ENCODE measurements at places on chromosomes 12 and 14.

DNA sequence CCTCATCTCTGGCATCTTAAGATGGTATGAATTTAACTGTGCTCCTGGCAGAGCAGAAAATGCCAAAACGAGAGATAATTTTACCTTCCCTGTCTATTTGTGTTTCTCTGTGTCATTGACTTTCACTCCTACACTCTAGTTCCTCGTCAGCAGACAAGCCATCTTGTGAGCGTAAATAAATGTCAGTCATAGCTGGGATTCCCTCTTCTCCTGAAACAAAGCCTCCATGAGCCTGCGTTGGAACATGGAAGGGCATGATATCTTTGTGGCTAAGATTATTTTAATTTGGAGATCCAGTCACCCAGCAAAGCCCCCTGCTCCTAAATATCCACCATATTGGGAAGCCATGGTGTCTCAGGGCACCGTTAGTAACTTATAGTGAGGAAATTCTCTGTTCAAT, 37.8 kb upstream of the TUNAR start:
- no peak for DNase-seq

DNA sequence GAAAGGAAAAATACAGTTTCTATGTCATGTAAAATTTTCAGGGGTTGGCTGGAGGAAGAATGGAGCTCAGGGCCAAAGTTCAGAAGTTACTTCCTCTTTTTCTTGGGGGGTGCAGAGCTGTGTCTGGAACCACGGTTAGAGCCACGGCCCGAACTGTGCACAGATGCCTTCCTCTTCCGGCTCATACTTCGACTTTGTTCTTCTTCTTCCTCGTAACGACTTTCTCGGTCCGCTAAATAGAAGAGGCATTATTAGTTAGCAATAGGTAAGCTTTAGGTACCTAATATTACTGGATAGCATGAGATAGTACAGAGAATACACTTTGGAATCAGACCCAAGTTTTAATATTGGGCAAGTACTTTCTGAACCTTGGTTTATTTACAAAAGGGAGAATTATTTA, 31.2 kb downstream of the SUPT16H start:
- peak; percentile 34 for DNase-seq

DNA sequence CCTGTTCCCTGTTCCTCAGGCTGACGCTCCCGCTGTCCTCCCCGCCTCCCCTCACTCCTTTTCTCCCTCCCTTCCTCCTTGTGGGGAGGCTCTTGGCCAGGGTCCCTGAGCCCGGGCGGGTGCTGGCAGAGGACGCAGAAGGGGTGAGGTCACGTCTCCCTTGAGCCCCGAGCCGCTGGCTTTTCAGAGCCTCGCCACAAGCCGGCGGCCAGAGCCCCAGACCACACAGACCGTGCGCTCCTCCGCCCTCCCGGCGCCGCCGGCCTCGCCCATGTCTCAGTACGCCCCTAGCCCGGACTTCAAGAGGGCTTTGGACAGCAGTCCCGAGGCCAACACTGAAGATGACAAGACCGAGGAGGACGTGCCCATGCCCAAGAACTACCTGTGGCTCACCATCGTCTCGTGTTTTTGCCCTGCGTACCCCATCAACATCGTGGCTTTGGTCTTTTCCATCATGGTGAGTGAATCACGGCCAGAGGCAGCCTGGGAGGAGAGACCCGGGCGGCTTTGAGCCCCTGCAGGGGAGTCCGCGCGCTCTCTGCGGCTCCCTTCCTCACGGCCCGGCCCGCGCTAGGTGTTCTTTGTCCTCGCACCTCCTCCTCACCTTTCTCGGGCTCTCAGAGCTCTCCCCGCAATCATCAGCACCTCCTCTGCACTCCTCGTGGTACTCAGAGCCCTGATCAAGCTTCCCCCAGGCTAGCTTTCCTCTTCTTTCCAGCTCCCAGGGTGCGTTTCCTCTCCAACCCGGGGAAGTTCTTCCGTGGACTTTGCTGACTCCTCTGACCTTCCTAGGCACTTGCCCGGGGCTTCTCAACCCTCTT, at the start of gene TMEM233:
TSS of gene TMEM233 (plus strand) at position 197 of the 821 bp plus-strand sequence. CDS start at position 272, 75 bp downstream.
- DNase-seq = no peak

- no peak for DNase-seq
These were observed 203.7 kb upstream of the NUDT4 start for GRCh38 chr12:93174048-93174447.

GRCh38 chr14:104722938-104723650, 935 bp upstream of the ADSS1 start:
- DNase-seq = no peak

DNA sequence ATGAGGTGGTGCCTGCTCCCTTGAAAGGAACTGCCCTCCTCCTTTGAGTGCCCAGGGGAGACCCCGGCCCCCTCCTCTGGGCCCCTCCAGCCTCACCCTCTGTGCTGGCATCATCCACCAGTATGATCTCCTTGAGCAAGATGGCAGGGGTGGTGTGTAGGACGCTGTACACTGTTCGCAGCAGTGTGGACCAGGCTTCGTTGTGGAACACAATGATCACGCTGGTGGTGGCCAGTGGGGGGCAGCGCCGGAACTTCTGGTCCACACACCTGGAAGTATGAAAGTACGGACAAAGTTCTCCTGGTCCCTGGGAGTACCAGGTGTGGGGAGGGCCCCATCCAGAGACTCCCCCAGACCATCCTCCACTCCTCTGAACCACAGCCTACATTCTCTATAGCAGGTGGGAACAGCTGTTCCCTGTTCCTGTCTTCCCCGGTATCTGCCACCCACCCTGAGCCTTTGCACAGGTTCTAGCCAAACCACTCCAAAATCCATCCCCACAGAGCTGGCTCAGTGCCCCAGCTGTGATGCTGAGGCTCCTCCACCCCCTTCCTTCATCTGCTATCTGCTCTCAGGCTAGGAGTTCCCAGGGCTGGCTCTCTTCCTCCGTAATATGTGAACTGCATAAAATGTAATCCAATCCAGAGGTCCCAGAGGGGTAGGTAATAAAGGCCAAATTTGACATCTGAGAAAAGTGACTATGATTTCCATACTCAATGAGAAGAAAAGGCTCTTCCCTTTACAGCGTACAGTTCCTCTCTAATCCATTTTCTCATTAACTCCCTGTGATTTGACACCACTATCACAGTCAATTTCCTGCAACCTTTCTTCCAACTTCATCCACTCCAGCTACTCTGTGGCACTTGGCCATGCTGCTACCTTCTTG, 13.9 kb downstream of the GALNT6 start:
- peak; percentile 53 for DNase-seq

DNA sequence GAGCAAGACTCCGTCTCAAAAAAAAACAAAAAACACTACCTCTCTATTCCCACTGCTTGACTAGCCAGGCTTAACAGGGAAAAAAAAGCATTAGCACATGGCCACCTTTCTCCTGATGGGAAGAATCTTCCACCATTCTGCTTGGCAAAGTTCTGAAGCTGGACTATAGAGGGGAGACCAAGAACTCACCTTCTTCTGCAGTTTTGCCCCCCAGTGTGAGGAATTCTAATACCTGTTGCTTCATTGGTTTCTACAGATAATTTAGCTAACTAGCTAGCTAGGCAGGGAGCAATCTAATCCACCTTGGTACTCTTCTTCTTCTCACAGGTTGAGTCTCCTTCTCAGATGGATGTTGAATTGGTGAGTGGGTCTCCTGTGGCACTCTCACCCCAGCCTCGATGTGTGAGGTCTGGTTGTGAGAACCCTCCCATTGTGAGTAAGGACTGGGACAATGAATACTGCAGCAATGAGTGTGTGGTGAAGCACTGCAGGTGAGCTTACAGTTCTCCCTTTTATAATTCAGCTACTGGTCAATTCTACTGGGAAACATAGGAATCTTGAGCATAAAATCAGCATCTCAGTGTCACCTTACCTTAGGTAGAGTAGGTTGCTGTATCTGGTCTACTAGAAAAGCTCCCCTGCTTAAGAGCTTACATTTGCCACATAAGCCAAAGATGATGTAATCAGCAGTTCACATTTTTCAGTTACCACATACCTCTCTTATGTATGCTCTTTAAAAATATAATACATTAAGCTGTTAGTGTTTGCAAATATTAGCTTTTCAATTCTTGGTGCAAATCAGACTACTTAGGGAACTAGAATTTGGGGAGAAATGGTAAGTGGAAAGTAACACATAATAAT, 16.0 kb downstream of the METTL3 start:
- DNase-seq = no peak

- DNase-seq = no peak
These were observed 85.9 kb downstream of the CCDC88C start for GRCh38 chr14:91331721-91332120.

DNA sequence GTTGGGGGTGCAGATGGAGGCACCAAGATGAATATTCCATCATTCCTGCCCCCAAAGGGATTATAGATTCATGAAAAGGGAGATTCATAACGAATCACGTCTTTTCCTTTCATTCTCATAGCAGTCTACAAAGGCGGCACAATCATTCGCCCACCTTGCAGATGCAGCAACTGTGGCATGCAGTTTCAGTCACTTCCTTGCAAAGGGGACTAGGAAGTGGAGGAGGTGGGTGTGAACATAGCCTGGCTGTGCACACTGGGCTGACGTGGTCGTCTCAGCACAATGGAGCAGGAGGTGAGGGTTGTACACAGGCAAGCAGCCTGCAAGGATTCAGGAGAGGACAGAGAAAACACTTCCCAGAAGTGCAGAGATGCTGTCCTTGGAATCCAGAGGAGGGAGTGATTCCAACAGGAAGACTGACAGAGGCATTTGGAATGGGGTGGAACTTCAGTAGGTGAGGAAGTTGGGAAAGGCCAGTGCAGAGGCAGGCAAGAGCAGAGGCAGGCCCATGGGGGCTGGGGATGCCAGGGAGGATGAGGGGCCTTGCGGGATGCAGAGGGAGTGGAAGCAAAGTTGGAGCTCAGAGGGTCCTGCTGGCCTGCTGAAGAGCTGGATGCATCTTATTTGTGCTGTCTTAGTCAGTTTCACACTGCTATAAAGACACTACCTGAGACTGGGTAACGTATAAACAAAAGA, 21.9 kb upstream of the PPP2R5C start:
- DNase-seq = no peak

DNA sequence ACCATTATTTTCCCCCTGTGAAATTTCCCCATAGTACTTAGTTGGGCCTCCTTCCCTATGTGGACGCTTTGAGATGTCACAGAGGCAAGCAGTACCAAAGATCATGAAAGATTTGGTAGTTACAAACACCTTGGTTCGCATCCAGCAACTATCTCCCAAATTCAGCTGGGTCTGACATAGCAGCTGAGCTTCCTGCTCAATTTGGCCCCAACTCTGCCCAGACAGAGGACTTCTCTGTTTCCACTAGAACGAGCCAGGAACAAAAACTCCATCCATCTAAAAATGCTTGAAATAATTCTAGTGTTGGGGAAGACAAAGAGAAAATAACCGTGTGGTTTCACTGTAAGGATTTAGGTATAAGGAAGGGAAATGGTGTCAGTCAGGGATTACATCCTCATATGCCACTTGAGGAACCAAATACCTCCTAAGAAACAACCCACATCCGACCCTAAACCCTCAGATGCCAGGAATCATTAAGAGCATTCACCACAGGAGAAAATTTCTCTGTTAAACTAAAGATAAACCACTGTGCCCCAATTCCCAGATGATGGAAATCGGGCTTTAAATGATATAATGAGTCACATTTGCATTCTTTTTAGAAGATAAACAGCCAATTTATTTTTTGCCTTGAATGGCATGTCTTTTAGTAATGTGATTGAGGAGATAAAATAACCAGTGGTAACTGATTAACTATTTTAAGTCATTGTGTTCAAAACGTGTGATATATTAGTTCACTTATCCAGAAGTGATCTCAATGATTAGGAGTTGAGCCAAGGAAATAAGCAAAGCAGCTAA, 103.7 kb upstream of the IFNG-AS1 start:
- no peak for DNase-seq

GRCh38 chr14:30581283-30581625, 22.3 kb downstream of the G2E3 start:
- no peak for DNase-seq

DNA sequence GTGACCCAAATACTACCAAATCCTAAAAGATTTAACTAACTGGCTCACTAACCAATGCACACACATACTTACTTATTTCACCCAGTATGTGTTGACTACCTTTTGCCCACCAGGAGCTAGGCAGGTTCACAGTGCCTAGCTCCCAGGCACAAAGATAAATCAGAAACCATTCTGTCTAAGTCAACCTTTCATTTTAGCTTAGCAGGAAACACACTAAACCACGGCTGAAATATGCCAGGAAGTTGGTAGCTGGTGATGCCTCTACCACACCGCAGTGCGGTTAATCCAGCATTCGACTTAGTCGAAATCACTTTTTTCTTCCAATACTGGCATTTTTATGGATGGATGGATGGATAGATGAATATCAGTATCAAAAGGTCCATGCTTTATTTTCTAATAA, 597.7 kb downstream of the DIO2 start:
- no peak for DNase-seq

DNA sequence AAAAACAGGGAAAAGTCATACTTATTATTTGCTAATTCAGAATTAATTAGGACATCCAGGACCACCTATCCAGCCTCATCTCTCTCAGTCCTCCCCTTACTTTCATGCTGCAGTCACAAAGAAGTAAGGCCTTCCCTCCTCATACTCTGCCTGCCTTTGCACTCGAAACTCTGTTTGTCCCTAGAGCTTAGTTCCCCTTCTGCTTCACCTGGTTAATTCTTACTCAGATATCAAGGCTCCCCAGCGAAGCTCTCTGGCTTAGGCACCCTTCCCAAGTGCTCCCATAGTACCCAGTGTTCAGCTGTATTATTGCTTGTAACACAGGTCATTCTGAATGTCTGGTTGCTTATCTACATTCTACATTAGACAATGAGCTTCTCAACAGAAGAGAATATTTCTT, 81.3 kb downstream of the ERGIC2 start:
- no peak for DNase-seq

DNA sequence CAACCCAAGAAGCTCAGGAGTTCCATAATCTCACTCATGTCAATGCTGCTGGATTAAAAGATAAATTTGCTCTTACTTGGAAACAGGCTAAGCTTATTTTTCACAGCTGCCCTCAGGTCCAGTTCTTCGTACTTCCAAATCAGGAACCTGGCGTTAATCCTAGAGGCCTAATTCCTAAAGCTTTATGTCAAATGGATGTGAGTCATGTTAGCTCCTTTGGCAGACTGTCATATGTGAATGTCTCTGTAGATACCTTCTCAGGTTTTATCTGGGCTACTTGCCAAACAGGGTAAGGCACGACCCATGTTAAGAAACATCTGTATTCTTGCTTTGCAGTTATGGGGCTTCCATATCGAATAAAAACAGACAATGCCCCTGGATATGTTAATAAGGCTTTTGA, 504.6 kb downstream of the ALG10 start:
- no peak for DNase-seq

DNA sequence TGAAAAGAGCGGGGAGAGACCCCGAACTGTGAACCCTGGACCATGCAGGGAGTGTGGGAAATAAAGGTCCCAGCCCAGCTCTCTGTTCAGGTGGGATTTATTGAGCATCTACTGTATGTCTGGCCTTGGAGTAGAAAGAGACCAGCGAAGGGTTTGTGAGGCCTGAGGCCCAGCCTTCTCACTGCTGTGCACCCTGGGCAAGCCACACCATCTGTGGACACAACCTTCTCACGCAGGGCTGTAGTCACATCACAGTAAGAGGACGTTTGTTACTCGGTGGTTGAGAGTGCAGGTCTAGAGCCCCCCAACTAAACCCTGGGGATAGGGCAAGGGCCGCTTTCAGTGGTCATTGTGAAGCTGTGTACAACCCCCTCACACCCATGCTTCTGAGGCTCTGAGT, 18.2 kb downstream of the FAM222A start:
- DNase-seq = no peak
